Activated B cell treated with CpG ODN at 0.5 μM for 24 hours (primary cell): ENCODE measurements at places on chromosomes 3 and 15.

DNA sequence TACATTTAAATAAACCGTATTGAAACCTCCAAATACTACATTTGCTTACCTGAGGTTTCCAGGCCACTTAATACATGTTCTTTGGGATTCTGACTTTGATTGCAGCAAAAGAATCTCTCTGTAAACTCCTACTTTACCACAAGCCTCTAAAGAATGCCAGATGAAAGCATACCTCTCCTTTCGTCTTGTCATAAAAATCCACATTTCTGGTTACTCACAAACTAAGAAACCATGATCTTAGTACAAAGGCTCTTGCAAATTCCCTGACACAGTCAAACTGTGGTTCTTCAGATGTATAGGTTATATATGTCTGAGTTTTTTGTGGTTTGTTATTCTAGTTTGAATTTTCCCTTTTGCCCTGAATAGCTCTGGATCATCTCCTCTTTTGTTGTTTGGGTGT, 188.4 kb downstream of the RAP2B start:
- DNase-seq = no peak

DNA sequence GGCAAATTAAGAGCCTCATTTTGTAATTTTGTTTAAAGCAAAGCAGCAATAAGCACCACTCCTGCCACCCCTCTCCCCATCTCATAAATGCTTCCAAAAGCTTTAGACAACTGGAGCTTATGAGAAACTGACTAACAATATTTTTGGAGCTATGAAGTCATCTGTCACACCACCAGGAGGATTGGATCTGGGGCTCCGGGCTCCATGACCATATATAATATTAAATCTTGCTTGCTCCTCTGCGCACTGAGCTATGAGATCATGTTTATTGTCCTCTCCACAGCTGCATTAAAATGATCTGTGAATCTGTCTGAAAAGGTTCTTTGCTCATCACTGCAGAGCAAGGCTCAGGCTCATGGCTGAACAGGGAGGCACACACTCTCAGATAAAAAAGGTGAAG, 323.7 kb downstream of the ZNF621 start:
- no peak for DNase-seq

DNA sequence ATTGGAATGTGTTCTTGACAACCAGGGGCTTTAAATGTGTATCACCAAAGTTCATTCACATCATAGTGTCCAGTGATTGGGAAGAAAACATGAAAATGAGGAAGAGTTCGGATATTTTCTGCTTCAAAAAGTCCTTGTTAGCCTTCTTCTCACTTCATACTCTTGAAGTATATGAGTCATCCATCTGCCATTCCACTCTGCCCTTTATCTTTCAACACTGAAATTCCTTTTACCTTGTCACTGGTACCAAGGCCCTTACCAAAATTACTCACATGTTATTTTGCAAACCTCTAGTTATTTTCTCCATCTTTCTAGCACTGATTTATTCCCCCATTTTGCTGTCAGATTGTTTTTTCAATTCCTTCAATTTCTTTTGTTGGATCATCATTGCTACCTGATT, 32.5 kb downstream of the OR5H15 start:
- no peak for DNase-seq

DNA sequence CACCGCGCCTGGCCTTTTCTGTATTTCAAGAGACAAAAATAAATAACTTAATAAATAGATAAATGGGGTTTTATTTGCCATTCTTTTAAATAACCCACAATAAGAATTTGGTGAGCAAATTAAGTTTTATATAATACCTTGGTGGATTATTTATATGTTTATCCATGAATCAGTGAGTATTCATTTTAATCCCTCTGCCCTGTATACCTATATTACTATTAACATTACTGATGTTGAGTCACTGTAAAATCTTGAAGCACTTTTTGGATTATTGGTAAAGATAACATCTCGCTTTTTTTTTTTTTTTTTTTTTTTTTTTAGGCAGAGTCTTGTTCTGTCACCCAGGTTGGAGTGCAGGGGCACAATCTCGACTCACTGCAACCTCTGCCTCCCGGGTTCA, 154.1 kb downstream of the ZNF609 start:
- DNase-seq = no peak

DNA sequence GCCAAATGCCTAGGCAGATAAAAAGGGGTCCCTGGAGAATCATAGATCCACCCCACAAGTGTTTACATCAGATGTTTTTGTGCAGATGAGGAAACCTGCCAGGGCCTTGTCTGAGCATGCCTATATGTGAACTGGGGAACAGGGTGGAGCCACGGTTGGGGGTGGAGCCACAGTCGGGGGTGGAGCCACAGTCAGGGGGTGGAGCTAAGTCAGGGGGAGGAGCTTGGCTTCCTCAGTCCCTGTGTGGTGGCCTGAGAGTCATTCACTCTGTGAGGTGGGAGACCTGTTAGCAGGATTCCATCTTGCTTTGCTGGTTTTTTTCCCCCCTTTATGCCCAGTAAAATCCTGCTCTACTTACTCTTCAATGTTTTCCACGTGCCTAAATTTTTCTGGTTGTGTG, 57.8 kb upstream of the TGFBR2 start:
- DNase-seq = no peak

DNA sequence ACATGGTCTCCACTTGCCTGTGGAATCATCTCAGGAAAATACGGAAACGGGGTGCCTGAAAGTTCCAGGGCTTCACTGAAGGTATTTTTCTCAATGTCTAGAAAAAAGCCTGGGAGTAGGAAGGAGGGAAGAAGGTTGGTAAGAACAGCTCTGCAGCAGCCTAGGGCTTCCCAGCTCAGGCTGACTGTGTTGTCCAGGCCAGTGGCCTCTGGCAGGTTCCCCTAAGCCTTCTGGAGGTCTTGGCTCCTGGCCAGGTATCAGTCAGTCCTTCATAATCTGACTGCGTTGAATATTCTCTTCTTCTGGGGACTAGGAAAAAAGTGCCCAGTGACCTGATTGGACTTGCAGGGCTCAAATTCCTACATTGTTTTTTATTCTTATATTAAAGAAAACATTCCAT, 38.6 kb downstream of the SSR3 start:
- DNase-seq = no peak

DNA sequence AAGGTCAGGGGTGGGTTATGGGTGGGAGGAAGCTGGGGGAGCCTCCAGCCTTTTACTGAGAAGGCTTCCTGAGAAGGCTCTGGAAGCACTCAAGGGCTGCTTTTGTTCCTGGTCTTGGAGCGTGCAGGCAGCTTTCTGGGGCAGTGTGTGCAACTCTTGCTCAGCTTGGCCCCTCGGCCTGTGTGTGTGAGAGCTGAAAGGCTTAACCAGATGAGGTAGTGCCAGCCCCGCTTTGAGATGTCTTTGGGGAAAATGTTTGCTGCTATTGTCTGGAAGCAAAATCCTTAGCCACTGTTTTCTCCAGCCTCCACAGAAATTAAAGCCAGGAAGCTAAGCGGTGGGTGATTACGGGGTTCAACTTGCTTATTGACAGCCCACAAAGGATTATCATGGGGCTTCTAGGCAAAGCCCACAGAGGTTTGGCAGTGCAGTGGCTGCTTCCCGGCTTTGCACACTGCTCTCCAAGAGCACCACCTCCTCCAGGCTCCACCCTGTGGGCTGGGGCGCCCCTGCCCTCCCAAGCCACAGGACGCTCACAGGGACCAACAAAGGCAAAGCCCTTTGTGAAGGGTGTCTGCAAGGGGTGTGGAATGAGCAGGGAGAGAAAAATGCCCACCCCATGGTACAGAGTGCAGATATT, 121.7 kb upstream of the TLE3 start:
- DNase-seq = no peak

DNA sequence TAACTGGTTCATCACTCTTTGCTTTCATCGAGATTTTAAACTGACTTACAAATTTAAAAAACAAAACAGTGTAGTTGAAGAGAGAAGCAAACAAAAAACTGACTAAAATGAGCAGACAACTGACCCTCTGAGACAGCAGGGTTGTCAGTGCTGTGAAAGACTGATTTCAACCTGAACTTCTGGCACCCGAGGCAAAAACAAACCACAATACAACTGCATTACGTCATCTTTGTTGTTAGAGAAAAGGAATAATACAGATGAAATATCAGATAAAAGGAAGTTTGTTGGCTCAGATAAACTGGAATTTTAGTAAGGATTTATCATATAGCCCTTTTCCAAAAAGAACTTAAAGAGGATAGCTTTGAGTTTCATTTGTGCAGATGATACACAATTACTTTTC, 51.1 kb downstream of the PARP15 start:
- no peak for DNase-seq

DNA sequence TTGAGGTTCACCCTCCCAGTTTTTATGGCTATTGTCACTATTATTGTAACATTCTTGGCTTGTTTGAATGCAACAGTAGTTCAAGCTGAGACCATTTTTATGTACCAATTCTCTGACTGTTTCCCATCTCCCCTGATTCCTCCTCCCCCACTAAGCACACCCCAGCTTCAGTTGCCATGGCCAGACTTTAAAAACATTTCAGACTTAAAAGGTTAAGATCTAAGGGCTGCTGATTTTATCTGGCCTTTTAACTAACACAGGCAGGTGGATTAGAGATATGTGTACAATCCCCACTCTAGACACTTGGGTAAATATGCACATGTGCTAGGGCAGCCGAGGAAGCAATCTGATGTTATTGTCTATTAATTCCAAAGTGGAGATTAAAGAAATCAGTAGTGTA, 386.3 kb upstream of the NR2F2 start:
- DNase-seq = no peak

- DNase-seq = no peak
These were observed 7.6 kb downstream of the OR5K4 start for GRCh38 chr3:98361289-98361688.

GRCh38 chr3:127915115-127915936, at the start of gene KBTBD12:
KBTBD12 (plus strand) TSS chr3:127915232; CDS start chr3:127923062, 7,830 bp downstream.
- no peak for DNase-seq

GRCh38 chr3:155963570-155963969, 93.1 kb downstream of the GMPS start:
- no peak for DNase-seq

DNA sequence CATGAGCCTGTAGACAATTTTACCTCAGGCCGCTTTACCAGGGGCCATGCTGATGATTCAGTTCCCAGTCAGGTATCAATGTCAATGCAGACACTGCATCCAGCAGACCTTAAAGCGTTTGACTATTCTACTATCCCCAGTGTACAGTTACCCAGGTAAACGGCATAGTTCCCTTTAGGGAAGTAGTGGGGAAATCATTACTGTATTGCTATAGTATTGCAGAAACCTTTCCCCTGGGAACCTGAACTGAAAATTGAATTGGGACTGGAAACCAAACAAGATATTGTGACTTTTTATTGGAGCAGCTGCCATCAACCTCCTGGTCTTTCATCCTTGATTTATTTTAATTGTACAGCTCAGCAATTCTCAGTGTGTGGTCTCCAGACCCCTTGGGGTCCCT, 6.6 kb upstream of the INAFM2 start:
- DNase-seq = no peak

DNA sequence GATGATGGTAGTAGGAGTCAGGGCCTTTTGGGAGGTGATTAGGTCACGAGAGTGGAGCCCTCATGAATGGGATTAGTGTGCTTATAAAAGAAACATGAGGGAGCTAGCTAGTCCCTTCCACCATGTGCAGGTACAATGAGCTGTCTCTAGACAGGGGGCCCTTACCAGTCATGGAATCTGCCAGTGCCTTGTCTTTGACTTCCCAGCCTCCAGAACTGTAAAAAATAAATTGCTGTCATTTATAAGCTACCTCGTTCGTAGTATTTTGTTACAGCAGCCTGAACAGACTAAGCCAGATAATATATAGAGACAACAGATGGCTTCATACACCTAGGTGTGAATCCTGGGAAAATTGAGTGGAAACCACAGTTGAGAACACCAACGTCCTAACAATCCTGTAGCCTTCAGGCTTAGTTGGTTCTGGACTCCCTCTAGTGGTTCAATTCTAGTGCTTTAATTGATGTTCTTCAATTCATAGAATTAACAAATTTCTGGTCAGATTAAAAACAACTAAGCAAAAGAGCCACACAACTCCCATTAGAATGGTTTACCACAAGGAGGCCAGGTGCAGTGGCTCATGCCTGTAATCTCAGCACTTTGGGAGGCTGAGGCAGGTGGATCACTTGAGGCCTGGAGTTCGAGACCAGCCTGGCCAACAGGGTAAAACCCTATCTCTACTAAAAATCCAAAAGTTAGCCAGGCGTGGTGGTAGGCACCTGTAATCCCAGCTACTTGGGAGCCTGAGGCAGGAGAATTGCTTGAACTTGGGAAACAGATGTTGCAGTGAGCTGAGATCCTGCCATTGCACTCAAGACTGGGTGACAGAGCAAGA, 21.3 kb upstream of the GATM start:
- no peak for DNase-seq

GRCh38 chr3:189967254-189967865, 153.3 kb downstream of the P3H2 start:
- no peak for DNase-seq

DNA sequence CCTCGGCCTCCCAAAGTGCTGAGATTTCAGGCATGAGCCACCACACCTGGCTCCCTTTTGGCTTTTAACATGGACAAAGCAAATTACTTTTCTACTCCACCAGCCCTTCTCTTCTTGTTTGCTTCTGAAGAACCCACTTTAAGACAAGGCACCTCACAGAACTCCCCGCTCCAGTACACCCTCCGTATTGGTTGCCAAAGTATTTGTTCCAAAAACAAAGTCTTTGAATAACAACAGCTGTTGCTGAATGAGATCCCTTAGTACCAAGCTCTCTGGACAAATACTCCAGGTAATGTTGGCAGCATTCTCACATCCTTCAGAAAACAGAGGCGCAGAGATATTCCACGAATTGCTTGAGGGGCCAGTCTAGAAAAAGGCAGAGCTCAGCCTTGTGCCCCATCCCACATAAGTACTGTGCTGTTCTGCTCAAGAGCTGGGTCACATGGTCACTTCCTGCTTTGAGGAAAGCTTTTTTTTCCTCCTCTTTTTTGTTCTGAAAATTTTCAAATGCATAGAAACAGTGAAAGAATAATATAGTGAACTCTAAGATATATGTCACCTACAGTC, 7.3 kb upstream of the CHCHD6 start:
- DNase-seq = no peak

DNA sequence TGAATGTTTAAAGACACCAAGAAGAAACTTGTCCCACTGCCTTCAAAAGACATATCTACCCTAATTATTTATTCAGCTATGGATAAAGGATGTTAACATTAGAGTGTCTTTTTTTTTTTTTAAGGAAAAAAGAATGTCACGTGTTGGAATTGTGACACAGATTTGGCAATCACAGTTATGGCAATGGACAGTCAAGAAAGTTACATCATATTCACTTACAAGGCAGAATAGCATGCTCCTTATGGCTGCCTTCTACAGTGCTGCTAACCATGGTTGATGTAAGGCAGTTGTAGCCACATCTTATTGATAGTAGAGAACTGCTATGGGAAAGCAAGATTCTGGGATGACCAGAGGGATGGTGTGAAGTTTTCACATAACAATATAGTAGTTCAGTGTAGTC, 128.8 kb upstream of the ZBTB20 start:
- DNase-seq = no peak

DNA sequence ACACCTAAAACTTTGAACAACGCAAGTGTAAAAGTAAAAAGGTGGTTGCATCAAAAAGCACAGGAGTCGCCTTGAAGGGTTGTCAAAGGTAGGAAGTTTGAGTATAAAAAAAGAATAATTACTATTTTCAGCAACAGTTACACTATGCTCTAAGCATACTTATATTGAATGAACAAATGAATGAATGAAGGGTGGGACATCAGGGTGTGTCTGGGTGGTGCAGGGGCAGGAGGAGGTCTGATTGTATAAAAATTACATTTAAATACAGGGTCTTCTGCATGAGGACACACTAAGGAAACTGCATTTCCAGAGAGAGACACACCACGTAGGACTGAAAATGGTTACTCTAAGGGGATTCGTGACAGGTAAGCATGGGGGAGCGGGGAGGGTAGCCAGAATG, at the start of gene ARGFX:
ARGFX (plus strand) TSS at position 301 of the 400 bp plus-strand sequence. CDS start 2,765 bp downstream, outside the sequence.
- no peak for DNase-seq
